ENCODE measurements at places on chromosomes 6 and 20. TPM values are rescaled to one million over a fixed set of nuclear protein-coding genes. Genes with fewer than 3 reads are reported as not detected.

DNA sequence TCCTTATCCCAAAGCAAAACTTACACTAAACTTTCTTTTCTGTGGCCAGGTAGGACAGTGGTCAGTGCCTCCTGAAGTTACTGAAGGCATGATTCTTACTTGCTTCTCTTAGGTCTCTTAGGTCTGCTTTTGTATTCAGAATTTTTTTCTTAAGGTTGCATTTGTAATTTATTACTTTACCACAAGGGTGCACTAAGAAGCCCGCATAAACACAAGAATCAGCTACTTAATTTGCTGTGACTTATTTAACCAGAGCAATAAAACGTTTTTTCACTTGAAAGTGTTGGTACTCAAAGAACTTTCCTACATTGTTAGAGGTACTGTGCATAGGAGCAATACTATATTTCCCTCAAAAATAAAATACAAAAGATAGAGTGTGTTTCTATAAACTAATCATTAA, 75.4 kb upstream of the LAMA2 start:
- DNase-seq: no peak
- no peaks in the 10 kb centered on the region for H3K27me3 ChIP-seq
- no peak overlapping the region for H3K4me3 ChIP-seq
- no peak overlapping the region for H3K27ac ChIP-seq
- no peaks in the 10 kb centered on the region for H3K4me1 ChIP-seq

- no peak overlapping the region for H3K4me3 ChIP-seq
- no peaks in the 10 kb centered on the region for H3K27me3 ChIP-seq
- peaks cover 10% of the 10 kb centered on the region for H3K4me1 ChIP-seq
- no peaks in the 10 kb centered on the region for H3K36me3 ChIP-seq
Observed at GRCh38 chr6:149471801-149472200, 13.0 kb downstream of the ZC3H12D start.

DNA sequence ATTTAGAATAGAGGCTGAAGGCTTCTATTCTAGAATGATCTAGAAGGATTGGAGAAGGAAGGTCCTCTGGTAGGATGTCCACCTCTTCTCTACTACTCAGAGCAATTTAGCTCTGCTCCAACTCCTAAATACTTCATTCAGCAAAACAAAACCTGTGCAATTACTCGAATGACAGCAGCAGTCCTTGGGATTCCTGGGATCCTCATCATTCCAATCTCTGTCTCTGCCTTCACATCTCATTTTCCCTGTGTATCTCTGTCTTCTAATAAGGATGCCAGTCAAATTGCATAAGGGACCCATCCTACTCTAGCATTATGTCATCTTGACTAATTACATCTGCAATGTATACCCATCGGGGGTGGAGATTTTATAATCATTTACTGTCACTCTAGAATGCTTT, 5.5 kb upstream of the AIG1 start:
- no peak overlapping the region for H3K4me3 ChIP-seq
- peaks cover 4% of the 10 kb centered on the region for H3K4me1 ChIP-seq
- no peaks in the 10 kb centered on the region for H3K27me3 ChIP-seq
- DNase-seq: no peak
- no peaks in the 10 kb centered on the region for H3K36me3 ChIP-seq

GRCh38 chr20:47133809-47134456, 222.6 kb downstream of the ZMYND8 start:
- H3K27ac ChIP-seq: no peak overlapping the region
- H3K4me1 ChIP-seq: no peaks in the 10 kb centered on the region
- no peaks in the 10 kb centered on the region for H3K36me3 ChIP-seq
- no peaks in the 10 kb centered on the region for H3K27me3 ChIP-seq

GRCh38 chr6:146154197-146154596, 125.3 kb downstream of the GRM1 start:
- no peaks in the 10 kb centered on the region for H3K4me1 ChIP-seq
- H3K27ac ChIP-seq: no peak overlapping the region
- no peak overlapping the region for H3K4me3 ChIP-seq
- H3K36me3 ChIP-seq: no peaks in the 10 kb centered on the region
- DNase-seq: no peak

DNA sequence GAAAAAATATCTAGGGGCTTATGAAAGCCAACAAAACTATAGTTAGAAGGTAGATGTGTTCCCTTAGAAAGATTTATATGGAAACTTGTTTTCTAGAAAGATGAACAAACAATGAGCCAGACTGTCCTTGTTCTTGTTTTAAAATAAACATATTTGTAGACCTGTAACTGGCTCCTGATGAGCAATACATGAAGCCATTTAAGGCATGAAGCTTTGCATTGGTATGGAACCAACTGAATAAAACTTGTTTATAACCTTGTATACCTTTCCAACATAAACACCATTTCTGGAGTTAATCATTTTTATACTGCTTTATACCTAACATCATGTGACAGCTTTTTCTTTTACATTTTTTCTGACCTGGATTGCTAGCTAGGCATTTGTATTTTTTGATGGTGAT, 247.8 kb downstream of the PRL start:
- H3K27ac ChIP-seq: no peak overlapping the region
- no peaks in the 10 kb centered on the region for H3K27me3 ChIP-seq
- DNase-seq: no peak
- H3K4me1 ChIP-seq: no peaks in the 10 kb centered on the region
- no peaks in the 10 kb centered on the region for H3K36me3 ChIP-seq

GRCh38 chr6:153117986-153118879, 12.8 kb downstream of the RGS17 start:
- no peaks in the 10 kb centered on the region for H3K4me1 ChIP-seq
- no peaks in the 10 kb centered on the region for H3K36me3 ChIP-seq
- H3K4me3 ChIP-seq: no peak overlapping the region
- no peak for DNase-seq

- no peaks in the 10 kb centered on the region for H3K4me1 ChIP-seq
- no peak overlapping the region for H3K27ac ChIP-seq
Observed at GRCh38 chr6:93238632-93239031, 180.7 kb downstream of the EPHA7 start.

GRCh38 chr6:96156425-96156824, 140.7 kb downstream of the FUT9 start:
- no peaks in the 10 kb centered on the region for H3K27me3 ChIP-seq
- no peaks in the 10 kb centered on the region for H3K36me3 ChIP-seq
- no peaks in the 10 kb centered on the region for H3K4me1 ChIP-seq
- no peak overlapping the region for H3K4me3 ChIP-seq
- H3K27ac ChIP-seq: no peak overlapping the region
- DNase-seq: no peak

DNA sequence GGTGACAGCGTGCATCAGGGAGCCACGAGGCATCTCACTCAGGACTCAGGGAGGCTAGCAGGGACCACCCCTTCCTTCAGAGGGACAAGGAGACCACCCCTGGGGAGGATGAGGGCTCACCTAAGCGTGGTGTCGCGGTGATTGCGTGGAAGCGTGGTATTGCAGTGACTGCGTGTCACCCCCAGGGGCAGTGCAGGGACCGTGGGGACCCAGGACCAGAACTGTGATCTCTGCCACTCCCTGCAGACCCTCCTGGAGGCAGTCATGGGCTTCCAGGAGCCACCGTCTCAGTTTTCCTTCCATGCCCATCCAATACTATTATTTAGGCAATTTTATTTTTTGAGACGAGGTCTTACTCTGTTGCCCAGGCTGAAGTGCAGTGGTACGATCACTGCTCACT, 147.1 kb downstream of the TAF4 start:
- no peaks in the 10 kb centered on the region for H3K4me1 ChIP-seq
- H3K4me3 ChIP-seq: no peak overlapping the region
- H3K27me3 ChIP-seq: peaks cover 14% of the 10 kb centered on the region
- H3K27ac ChIP-seq: no peak overlapping the region
- DNase-seq: no peak

GRCh38 chr20:20292472-20292871, 75.4 kb upstream of the INSM1 start:
- H3K36me3 ChIP-seq: no peaks in the 10 kb centered on the region
- no peaks in the 10 kb centered on the region for H3K4me1 ChIP-seq
- no peak overlapping the region for H3K27ac ChIP-seq
- DNase-seq: no peak
- H3K4me3 ChIP-seq: no peak overlapping the region
- no peaks in the 10 kb centered on the region for H3K27me3 ChIP-seq

- H3K27ac ChIP-seq: no peak overlapping the region
- no peaks in the 10 kb centered on the region for H3K4me1 ChIP-seq
- H3K36me3 ChIP-seq: no peaks in the 10 kb centered on the region
- H3K4me3 ChIP-seq: no peak overlapping the region
- DNase-seq: no peak
- no peaks in the 10 kb centered on the region for H3K27me3 ChIP-seq
Observed at GRCh38 chr20:14343491-14344065, 6.2 kb upstream of the FLRT3 start.

- no peak overlapping the region for H3K4me3 ChIP-seq
- no peaks in the 10 kb centered on the region for H3K4me1 ChIP-seq
- no peak for DNase-seq
- no peaks in the 10 kb centered on the region for H3K27me3 ChIP-seq
Observed at GRCh38 chr20:51884561-51884960, 82.2 kb upstream of the SALL4 start.

GRCh38 chr6:149513915-149514314, 29.1 kb upstream of the ZC3H12D start:
- no peak overlapping the region for H3K4me3 ChIP-seq
- H3K27ac ChIP-seq: no peak overlapping the region
- H3K36me3 ChIP-seq: peaks cover 49% of the 10 kb centered on the region
- H3K4me1 ChIP-seq: no peaks in the 10 kb centered on the region
- no peaks in the 10 kb centered on the region for H3K27me3 ChIP-seq
- no peak for DNase-seq

DNA sequence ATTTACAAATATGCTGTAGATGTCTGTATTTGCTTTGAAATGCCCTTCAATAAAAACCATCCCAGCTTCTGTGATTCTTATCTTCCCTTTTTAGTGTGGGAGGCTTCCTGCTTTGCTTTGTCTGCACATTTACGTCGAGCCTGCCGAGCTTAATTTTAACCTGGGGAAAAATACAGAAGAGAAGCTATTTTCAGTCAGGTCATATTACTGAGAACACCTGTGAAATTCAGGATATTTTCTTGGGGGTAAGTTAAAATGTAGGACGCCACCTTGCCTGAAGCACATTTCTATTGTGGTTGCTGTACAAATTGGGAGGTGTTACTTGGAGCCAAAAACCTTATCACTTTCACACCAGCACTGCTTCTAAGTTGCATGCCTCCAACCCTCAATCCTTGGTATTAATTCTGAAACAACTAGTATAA, 43.6 kb upstream of the FUCA2 start:
- H3K4me1 ChIP-seq: no peaks in the 10 kb centered on the region
- no peaks in the 10 kb centered on the region for H3K36me3 ChIP-seq
- H3K27me3 ChIP-seq: no peaks in the 10 kb centered on the region

- peaks cover 6% of the 10 kb centered on the region for H3K36me3 ChIP-seq
- no peaks in the 10 kb centered on the region for H3K27me3 ChIP-seq
- DNase-seq: no peak
- peaks cover 16% of the 10 kb centered on the region for H3K4me1 ChIP-seq
- H3K4me3 ChIP-seq: no peak overlapping the region
Observed at GRCh38 chr6:116514111-116514510, 2.7 kb downstream of the CALHM5 start.

GRCh38 chr20:53565254-53565653, 28.4 kb downstream of the ZNF217 start:
- H3K4me1 ChIP-seq: no peaks in the 10 kb centered on the region
- no peak overlapping the region for H3K27ac ChIP-seq
- no peak for DNase-seq

- H3K4me3 ChIP-seq: no peak overlapping the region
- no peak for DNase-seq
- no peaks in the 10 kb centered on the region for H3K27me3 ChIP-seq
Observed at GRCh38 chr6:145744619-145745018, 9.3 kb upstream of the EPM2A start.

DNA sequence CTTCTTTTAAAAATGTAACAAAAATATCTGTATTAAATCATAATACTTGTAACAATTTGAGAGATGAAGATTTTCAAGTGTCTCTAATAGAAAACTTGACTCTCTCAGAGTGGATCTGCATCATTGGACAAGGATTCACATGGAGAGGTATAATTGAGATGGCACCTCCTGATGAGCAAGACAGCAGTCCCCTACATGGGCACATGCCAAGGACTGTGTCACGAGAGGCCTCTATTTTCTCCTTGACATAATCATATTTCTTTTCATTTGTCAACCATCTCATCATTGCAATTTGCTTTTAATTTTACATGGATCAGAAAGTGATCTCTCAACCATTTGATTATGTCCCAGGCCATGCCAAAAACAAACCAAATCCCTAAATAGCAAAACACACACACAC, 206.8 kb upstream of the THEMIS start:
- no peak overlapping the region for H3K4me3 ChIP-seq
- DNase-seq: no peak
- no peaks in the 10 kb centered on the region for H3K36me3 ChIP-seq
- no peaks in the 10 kb centered on the region for H3K27me3 ChIP-seq

- DNase-seq: no peak
- H3K4me3 ChIP-seq: no peak overlapping the region
- H3K4me1 ChIP-seq: no peaks in the 10 kb centered on the region
- no peak overlapping the region for H3K27ac ChIP-seq
- H3K27me3 ChIP-seq: no peaks in the 10 kb centered on the region
Observed at GRCh38 chr6:36716476-36717093, 19.0 kb downstream of the RAB44 start.

DNA sequence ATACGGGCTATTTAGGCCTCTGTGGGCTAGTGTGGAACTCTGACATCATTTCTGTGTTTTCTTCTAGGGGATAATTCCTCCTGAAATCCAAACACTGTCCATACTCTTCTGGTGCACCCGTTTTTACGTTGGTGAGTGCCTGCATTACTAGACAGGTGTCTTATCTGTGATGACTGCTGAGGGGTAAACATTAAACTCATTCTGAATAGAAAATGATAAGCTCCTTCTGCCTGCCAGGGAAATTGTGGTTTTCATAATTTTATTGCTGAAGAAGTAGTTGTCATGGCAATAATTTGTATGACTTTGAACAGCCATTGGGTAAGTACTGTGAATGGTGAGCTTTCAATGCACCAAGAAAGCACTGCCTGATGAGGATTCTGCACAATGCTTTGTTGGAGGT, 705.6 kb downstream of the UTRN start:
- H3K4me3 ChIP-seq: no peak overlapping the region
- no peak for DNase-seq
- no peaks in the 10 kb centered on the region for H3K4me1 ChIP-seq
- H3K27ac ChIP-seq: no peak overlapping the region

VARS1 gene
- 44.1 TPM for total RNA-seq

CFAP61 gene
- 8.6 TPM for total RNA-seq

CHMP4B gene
- total RNA-seq: 91.2 TPM

PLCB1 gene
- total RNA-seq: 6.3 TPM

PLAGL2 gene
- 17.6 TPM for total RNA-seq

HDGFL1 gene
- total RNA-seq: not detected

CCHCR1 gene
- total RNA-seq: 16.5 TPM

COL19A1 gene
- not detected for total RNA-seq

UNC5CL gene
- 1.1 TPM for total RNA-seq

All from lower lobe of right lung (tissue), 2 donors.